ENCODE measurements at places on chromosomes 5 and 9. TPM values are rescaled to one million over a fixed set of nuclear protein-coding genes. Genes with fewer than 3 reads are reported as not detected.
A peak's percentile ranks its signal among the peaks of the same experiment; 100 is the strongest.

DNA sequence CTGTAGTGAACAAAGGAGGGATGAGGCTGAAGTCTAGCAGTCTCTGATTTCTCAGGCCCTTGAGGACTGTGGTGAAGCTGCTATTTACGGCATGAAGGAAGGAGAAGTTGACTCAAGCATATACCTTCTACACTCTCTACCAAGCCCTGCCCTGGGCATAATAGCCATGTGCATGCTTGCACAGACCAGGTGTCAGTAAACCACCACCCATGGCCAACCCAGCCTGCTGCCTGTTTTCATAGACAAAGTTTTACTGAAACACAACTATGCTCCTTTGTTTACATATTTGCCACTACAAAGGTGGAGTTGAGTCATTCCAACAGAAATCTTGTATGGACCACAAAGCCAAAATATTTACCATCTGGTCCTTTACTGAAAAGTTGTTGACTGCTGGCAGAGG lies 126.9 kb downstream of the PAPPA start:
- H3K27ac ChIP-seq = no peak overlapping the region
- H3K36me3 ChIP-seq = no peaks in the 10 kb centered on the region
- no peaks in the 10 kb centered on the region for H3K27me3 ChIP-seq

SPATA31D4 gene
- not detected for total RNA-seq

DNA sequence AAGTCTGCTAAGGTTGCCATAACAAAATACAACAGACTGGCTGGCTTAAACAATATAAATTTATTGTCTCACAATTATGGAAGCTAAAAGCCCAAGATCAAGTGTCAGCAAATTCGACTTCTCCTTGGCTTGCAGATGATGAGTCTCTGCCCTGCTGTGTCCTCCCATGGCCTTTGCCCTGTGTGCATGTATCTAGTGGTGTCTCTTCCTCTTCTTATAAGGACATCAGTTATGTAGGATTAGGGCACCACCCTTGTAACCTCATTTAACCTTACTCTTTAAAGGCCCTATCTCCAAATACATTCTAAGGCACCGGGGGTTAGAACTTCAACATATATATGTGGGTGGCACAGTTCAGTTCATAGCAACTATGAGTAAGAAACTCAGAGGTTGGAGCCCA lies 157.9 kb upstream of the RASA1 start:
- no peak overlapping the region for H3K27ac ChIP-seq
- no peak overlapping the region for H3K4me3 ChIP-seq
- DNase-seq = no peak

DNA sequence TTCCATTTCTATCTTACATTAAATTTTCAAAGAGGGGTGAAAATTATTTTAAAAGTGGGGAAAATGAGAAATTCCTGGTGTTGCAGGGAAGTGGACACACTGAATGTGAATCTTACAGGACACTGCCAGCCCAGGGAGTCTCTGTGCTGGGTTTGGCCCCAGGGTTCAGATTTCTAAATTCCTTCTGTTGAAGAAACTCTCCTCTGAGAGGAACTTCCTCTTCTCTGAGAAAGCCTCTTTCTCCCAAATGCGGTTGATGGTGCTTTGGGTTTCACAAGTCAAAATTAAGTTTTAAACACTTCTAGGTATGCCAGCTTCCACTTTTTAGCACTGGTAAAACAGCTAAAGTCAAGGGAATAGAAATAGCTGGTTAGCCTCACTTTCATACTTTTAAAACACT lies 317.9 kb upstream of the ITGA1 start:
- no peak for DNase-seq
- H3K4me1 ChIP-seq = no peaks in the 10 kb centered on the region
- no peak overlapping the region for H3K4me3 ChIP-seq

- no peak for DNase-seq
- peak overlapping the region; percentile 71 for H3K4me3 ChIP-seq
- H3K4me1 ChIP-seq = peaks cover 15% of the 10 kb centered on the region
Measured at GRCh38 chr9:93567271-93567959, 9.0 kb upstream of the PHF2 start.

TRPM3 gene
- total RNA-seq = 0.30 TPM

DNA sequence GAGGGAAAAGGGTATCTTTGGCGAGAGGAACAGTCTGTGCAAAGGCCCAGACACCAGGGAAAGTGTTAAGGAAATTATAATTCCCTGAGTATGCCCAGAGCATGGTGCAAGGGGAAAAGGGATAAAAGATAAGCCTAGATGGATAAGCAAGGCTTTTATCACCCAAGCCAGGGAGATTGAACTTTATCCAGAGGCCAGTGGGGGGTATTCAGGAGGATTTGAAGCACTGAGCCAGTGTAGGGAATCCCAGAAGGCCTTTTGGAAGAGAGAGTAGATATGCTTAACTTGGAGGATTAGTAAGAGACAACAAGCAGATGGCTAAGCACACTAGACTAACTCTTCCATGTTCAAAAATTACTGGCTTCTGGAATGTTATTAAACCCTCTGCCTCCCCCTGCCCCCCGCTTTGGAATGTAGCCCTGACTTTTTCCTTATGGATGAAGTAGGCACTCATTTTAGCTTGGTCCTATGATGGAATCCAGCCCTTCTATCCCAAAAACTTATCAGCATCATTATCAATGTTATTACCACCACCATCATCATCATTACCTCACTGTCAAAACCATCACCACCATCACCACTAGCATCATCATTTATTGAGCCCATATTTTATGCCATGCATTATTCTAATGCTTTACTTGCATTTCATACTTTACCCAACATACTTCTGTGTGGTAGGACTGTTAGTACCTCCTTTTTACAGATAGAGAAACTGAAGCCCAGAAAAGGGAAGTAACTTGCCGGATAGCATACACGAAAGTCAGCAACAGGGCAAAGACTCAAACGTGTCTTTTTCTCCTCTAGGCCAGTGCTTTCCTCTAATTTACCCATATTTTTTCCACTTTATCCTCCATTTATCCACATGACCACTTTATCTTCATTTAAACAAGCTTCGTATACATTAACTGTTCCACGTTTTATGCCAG lies 237.0 kb downstream of the PAPPA start:
- no peaks in the 10 kb centered on the region for H3K36me3 ChIP-seq
- H3K4me3 ChIP-seq = no peak overlapping the region
- no peak for DNase-seq
- no peaks in the 10 kb centered on the region for H3K4me1 ChIP-seq

DNA sequence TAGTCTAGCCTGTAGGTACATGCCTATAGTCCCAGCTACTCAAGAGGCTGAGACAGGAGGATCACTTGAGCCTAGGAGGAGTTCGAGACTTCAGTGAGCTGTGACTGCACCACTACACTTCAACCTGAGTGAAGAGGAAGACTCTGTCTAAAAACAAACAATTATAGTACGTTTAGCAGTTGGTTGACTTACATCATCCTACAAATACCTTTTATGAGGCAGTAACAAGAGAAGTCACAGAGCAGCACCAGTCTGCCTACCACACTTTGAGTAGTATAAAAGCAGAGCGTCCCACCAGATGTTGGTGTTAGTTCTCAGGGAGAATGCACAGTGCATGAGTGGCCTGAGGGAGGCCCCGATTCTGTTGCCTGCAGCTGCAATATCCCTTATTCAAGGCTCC lies 16.1 kb downstream of the ZFR start:
- peaks cover 7% of the 10 kb centered on the region for H3K4me1 ChIP-seq
- DNase-seq = no peak
- H3K27ac ChIP-seq = no peak overlapping the region
- no peaks in the 10 kb centered on the region for H3K36me3 ChIP-seq
- no peak overlapping the region for H3K4me3 ChIP-seq

DNA sequence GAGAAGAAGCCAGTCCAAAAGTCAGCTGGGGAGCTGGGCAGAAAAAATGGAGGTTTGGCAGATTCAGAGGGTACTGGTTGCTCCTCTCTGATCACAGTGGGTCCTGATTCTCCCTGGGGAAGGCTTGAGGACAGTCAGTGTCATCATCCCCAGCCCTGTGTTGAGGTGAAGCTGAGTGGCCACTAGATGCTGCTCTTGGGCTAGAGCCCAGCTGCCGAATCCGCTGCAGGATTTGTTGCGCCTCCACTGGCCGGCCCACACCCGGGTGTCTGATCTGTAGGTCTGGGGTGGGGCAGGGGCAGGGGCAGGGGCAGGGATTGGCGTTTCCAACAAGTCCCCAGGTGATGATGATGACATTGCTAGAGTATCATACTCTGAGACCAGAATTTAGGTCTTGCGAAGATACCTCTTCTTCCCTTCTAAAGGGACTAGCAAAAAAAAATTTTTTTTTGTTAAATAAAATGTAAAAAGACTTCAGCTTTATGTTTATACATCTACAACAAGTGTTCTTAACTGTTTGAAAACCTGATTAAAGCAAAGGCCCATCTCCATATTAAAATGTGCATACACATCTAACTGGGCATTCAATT lies 106.8 kb downstream of the PDE6A start:
- no peak overlapping the region for H3K4me3 ChIP-seq
- no peak for DNase-seq
- H3K27ac ChIP-seq = no peak overlapping the region

DNA sequence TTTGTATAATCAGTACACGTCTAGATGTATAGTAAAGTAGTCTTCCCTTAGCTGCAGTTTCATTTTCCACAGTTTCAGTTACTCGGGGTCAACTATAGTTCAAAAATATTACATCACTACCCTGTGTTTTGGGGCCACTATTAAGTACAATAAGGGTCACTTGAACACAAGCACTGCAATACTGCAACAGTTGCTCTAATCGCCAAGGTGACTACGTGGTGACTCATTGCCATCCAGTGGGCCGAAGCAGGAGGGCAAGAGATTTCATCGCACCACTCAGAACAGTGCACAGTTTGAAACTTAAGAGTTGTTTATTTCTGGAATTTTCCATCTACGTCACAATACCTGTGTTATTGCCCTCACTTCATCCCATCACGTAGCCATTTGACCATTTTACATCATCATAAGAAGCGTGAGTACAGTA lies at the start of gene ARL14EPL:
ARL14EPL (plus strand) TSS at position 379 of the 424 bp plus-strand sequence. CDS start 18,994 bp downstream, outside the sequence.
- H3K4me3 ChIP-seq = no peak within 1 kb of the TSS
- H3K27ac ChIP-seq = no peak within 1 kb of the TSS
- H3K27me3 ChIP-seq = no peaks in the 10 kb centered on the region
- peak; percentile 25 for DNase-seq
- H3K36me3 ChIP-seq = no peaks in the 10 kb centered on the region
- H3K4me1 ChIP-seq = no peaks in the 10 kb centered on the region

CDH12 gene
- not detected for total RNA-seq

- no peaks in the 10 kb centered on the region for H3K36me3 ChIP-seq
- H3K4me1 ChIP-seq = no peaks in the 10 kb centered on the region
- DNase-seq = no peak
- no peak overlapping the region for H3K27ac ChIP-seq
- H3K4me3 ChIP-seq = no peak overlapping the region
Measured at GRCh38 chr5:2686321-2687124, 65.0 kb downstream of the IRX2 start.

DNA sequence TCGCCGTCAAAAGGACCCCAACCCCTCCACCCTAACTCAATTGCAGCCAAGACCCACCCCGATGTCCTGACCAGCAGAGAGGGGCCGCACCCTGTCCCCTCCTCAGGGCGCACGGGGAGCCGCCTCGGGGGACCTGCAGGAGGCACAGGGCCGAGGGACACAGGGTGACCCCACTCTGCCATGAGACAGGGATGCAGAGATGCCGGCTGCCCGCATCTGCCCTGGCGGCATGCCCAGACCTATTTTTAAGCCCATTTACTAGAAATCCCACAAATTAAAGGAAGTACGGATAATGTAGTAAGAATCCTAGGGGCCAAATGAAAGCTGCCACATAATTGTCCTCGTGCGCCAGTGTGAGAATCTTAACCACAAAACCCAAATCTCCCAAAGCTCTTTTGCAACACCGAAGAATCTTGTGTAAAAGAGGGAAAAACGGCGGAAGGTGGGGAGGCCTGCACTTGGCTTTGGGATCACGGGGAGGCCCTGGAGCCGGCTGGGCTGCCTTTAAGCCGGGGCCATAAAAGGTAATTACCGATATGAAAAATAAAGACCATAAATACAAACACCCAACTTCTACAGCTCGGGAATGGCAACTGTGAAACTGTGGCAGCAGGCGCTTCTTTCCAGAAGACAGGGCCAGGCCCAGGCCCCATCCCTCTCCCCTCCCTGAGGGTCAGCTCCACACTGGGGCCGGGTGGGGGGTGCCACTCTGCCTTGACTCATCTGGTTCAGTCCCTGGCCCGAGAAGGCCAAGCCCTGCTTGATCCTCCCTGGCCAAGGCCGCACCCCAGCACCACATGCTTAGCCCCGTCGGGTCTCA lies 35.0 kb downstream of the NACC2 start:
- no peak overlapping the region for H3K4me3 ChIP-seq
- no peaks in the 10 kb centered on the region for H3K4me1 ChIP-seq
- H3K27me3 ChIP-seq = no peaks in the 10 kb centered on the region
- peak; percentile 45 for DNase-seq
- no peaks in the 10 kb centered on the region for H3K36me3 ChIP-seq

IL31RA gene
- total RNA-seq = not detected

GRCh38 chr9:38342096-38342495 lies 50.4 kb upstream of the ALDH1B1 start:
- no peak overlapping the region for H3K27ac ChIP-seq
- no peaks in the 10 kb centered on the region for H3K27me3 ChIP-seq
- no peak for DNase-seq
- no peaks in the 10 kb centered on the region for H3K36me3 ChIP-seq

DNA sequence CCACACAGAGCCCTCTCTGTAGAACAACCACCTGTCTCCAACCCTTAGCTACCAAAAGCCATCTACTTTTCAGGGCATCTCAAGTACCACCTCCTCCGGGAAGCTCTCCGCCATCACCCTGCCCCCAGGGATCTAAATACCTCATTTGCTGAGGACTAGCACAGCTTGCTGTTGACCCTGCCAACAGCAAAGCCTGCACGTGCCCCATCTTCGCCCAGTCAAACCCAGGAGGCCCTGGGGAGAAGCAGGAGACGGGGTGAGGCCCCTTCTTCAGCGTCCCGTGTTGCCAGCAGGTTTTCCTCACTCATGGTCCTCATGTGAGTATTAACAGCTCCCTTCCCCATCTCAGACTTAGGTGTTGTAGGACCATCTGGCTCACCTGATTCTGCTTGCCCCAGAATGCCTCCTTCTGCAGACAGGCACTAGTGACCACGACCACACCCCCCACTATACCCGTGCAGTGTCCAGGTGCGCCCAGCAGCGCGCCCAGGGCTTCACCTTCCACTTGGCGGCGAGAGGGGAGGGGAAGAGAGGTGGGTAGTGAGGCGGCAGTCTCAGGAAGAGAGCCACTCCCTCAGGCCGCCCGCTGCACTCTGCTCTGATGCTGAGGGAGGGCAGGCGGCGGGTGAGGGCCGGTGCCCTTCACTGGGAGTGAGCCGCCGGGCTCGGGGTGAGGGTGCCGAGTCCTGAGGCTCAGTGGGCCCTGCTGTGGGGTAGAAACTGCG lies 11.1 kb downstream of the VAV2 start:
- H3K4me3 ChIP-seq = no peak overlapping the region
- peaks cover 47% of the 10 kb centered on the region for H3K4me1 ChIP-seq
- H3K36me3 ChIP-seq = no peaks in the 10 kb centered on the region
- no peak overlapping the region for H3K27ac ChIP-seq

GRCh38 chr5:146229222-146229621 lies 25.8 kb downstream of the RBM27 start:
- no peaks in the 10 kb centered on the region for H3K4me1 ChIP-seq
- no peak overlapping the region for H3K4me3 ChIP-seq
- H3K27me3 ChIP-seq = no peaks in the 10 kb centered on the region
- DNase-seq = no peak

GRCh38 chr5:125560476-125561225 lies 814.2 kb upstream of the ZNF608 start:
- H3K27ac ChIP-seq = no peak overlapping the region
- no peak overlapping the region for H3K4me3 ChIP-seq
- no peaks in the 10 kb centered on the region for H3K27me3 ChIP-seq
- no peaks in the 10 kb centered on the region for H3K36me3 ChIP-seq

GRCh38 chr5:128477944-128478343 lies 60.1 kb downstream of the FBN2 start:
- no peak for DNase-seq
- H3K27ac ChIP-seq = no peak overlapping the region
- no peak overlapping the region for H3K4me3 ChIP-seq
- H3K27me3 ChIP-seq = no peaks in the 10 kb centered on the region
- H3K4me1 ChIP-seq = no peaks in the 10 kb centered on the region
- no peaks in the 10 kb centered on the region for H3K36me3 ChIP-seq
